ENCODE measurements at places on chromosomes 13 and 19.

DNA sequence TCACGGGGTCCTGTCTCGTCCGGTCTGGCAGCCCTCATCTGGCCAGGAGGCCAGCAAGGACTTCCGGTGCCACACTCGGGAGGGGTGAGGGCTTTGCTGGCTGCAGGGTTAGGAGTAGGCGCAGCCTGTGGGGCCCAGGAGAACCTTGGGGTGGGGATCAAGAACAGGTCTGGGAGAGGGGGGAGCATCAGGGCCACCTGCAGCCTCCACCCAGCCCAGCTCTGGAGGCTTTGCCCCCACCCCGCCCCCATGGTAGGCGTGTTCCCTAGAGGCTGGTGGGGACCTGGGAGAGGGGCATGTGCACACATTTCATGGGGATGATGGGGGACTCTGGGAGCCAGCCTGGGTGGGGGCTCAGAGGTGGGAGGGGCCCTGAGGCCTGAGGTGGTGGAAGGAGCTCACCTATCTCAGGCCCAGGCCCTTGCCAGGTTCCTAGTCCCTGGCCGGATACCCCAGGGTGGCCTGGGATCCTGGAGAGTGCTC lies 23.3 kb downstream of the WTIP start:
- no peak for DNase-seq

DNA sequence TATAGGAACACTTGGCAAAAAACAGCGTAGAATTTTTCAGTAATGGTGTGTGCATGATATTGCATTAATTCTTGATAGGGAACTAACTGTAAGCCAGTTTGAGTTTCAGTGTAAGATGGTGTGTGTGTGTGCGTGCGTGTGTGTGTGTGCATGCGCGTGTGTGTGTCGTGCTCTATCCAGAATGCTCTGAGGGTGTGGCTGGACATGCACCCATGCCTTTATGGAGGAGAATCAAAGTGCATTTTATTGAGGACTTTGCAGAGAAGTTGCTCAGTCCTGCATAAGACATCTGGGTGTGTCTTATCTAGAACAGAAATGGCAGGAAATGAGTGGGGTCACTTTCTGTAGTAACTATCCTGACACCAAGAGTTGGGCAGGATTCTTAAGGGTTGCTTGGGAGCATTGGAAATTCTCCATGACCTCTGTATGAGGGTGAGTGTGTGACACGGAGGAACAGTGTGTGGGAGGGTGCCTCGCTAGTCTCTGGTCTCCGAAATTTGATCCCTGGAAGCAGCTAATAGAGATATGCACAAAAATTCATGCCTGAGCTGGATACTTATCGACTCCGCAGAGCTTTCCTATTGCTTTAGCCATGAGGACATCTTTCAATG lies 252.2 kb downstream of the TSHZ3 start:
- DNase-seq = no peak

DNA sequence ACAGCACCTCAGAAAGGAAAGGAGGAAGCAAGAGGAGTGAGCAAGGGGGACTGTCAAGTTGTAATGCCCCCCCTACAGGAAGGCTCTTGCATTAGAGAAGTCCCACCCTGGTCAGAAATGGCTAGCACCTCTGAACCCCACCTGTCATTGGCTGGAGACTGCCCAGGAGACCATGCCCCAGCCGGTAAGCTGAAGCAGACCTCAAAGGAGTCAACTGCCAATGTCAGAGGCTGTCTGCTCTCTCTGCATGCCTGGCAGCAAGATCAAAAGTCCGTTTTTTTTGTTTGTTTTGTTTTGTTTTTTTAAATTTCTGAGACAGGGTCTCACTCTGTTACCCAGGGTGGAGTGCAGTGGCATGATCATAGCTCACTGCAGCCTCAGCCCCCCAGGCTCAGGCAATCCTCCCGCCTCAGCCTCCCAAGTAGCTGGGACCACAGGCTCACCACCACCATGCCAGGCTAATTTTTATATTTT lies 8.1 kb upstream of the BCL3 start:
- no peak for DNase-seq

DNA sequence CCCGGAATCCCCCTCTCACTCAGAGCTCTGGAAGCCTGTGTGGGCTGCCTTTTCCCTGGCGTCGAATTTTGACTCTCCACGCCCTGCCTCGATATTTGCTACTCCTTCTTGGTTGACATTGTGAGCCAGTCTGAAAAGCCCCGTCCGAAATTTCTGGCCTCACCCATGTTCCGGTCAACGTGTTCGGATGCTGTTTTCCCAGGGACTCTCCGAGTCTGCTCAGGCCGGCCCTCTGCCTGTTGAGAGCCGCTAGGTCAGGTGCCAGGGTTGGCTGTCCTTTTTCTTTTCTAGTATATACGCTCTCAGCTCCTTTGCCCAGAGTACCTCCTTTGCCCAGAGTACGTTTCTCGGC lies 6.8 kb upstream of the DGKH start:
- DNase-seq = no peak

DNA sequence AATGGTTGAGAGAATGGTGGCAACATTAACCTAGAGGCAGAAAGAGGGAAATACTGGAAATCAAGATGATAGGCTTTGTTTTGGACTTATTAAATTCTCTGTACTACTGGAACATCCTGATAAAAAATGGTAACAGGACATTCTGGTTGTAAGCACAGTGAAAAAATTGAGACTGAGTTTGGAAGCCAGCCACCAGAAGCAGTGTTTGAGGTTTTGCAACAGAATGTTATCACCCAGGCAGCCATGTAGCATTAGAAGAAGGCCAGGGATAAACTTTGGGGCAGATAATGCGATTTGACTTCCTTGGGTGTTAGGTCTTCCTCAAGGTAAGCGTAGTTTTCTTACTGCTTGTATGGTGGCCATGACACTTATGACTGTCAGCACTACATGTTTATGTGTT lies 307.4 kb downstream of the ATP8A2 start:
- DNase-seq = no peak

DNA sequence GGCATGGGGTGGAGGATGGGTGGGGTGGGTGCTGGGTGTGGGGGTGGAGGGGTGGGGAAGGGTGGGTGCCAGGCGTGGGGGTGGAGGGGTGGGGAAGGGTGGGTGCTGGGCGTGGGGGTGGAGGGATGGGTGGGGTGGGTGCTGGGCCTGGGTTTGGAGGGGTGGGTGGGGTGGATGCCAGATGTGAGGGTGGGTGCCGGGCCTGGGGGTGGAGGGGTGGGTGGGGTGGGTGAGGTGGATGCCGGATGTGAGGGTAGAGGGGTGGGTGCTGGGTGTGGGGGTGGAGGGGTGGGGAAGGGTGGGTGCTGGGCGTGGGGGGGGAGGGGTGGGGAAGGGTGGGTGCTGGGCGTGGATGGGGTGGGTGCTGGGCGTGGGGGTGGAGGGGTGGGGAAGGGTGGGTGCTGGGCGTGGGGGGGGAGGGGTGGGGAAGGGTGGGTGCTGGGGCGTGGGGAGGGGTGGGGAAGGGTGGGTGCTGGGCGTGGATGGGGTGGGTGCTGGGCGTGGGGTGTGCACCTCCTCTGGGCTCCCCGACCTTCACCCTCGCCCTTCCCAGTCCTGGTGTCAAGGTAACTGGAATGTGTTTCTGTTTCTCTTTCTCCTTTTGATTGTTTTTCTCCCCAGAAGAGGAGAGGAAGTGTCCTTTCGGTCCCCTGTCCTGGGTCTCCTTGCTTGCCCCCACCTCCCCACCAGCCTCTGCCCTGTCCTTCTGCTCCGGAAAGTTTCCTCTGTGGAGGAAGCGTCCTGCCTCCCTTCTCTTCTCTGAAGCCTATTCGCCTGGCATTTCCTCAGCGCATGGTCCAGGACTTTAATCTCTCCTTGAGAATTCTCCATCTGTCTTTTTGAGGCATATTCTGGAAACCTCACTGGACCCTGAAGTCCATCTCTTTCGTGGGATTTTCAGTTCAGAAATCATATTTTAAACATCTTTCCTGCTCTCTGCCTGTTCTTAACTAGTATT lies 22.9 kb upstream of the CFAP97D2 start:
- no peak for DNase-seq

- DNase-seq = no peak
Measured at GRCh38 chr19:45253396-45254027, 2.4 kb downstream of the MARK4 start.

- DNase-seq = no peak
Measured at GRCh38 chr13:86383151-86383550, 583.9 kb upstream of the SLITRK6 start.

DNA sequence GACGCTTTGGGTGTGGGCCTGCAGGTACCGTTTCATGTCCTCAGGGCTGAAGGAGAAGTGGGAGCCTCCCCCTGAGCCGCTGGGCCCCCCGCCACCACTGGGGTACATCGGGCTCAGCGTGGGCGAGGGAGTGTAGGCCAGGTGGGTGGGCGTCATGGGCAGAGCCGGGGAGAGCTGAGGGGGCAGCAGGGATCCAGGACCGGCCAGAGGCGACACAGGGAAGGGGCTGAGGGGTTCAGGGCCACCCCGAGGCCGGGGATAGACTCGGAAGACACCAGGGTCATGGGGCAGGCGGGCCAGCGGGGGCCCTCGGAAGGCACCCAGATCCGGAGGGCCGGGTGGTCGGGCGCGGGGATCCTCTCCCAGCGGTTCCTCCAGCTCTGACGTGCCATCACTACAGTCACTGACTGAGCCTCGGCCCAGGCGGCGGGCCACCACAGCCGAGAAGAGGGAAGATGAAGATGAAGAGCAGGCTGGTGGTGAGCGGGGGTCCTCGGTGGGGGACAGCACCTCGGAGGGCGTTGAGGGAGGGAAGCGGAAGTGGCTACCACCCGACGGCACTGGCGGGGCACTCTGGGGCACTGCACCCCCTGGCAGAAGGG lies 5.7 kb downstream of the ERF start:
- DNase-seq = no peak
